Panc1 (cell line): ENCODE measurements at places on chromosomes 5 and 9. TPM values are rescaled to one million over a fixed set of nuclear protein-coding genes. Genes with fewer than 3 reads are reported as not detected.

The QRFP gene
- not detected for total RNA-seq

The ADRA1B gene
- total RNA-seq, result 8.3 TPM

The DOK3 gene
- 12.4 TPM for total RNA-seq

The FBP1 gene
- 0.36 TPM for total RNA-seq

The POU5F2 gene
- total RNA-seq, result 0.39 TPM

The INSL6 gene
- not detected for total RNA-seq

The TMEM174 gene
- total RNA-seq, result not detected

The TNC gene
- total RNA-seq, result 5.7 TPM

The FAM221B gene
- not detected for total RNA-seq

The PCDHB5 gene
- total RNA-seq, result 0.08 TPM

The SLC25A46 gene
- 34.5 TPM for total RNA-seq

The BTNL8 gene
- not detected for total RNA-seq
